ENCODE measurements at places on chromosomes 12 and 14.

DNA sequence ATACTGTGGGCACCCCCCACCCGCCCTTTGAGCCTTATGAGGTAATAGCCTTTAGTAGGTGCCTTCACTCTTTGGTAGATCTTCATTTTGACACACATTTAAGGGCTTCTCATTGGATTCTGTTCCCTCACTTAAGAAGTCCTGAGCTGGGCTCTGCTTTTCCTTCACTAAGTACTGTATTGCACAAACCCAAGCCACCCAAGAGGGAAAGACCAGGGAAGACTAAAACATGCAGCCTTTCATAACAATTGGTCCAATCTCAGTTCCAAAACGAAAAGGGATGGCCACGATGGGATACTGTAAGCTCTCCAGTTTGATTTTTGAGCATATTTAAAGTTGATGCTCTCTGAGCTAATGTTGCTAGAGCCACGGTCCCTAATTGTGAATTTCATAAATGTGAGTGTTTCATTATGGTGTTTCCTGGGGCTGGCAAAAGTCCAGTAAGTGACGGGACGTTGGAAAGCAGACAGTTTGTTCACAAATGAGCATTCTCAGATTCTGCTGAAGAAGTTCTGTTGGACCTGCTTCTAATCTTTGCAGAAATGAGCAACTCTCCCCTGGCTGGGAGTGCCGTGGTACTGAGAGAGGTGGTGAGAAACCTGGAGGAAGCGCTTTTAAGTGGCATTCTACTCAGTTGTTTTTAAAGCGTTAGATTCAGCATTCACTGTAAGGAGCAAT is 9.4 kb downstream of the SSPN start:
- DNase-seq: no peak

- DNase-seq: no peak
These were observed 27.9 kb downstream of the STYK1 start for GRCh38 chr12:10645910-10646309.

DNA sequence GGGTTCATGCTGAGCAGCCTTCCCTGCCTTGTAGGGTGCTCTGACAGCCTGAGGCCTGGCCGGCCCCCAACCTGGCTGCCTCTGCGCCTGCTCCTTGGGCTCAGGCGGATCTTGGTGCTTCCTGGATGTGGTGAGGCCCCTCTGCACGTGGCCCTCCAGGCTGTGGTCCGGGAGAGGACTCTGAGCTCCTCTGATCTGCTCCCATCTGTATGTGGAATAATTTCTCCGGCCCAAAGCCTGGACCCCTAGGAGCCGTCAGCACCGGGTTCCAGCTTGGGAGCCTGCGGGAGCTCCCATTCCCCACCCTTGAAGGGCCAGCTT is 21.3 kb upstream of the EIF2B2 start:
- DNase-seq: no peak

GRCh38 chr14:50985124-50985858 is 41.0 kb upstream of the PYGL start:
- DNase-seq: no peak

- DNase-seq: no peak
These were observed 21.5 kb upstream of the ANO2 start for GRCh38 chr12:5966486-5967095.

DNA sequence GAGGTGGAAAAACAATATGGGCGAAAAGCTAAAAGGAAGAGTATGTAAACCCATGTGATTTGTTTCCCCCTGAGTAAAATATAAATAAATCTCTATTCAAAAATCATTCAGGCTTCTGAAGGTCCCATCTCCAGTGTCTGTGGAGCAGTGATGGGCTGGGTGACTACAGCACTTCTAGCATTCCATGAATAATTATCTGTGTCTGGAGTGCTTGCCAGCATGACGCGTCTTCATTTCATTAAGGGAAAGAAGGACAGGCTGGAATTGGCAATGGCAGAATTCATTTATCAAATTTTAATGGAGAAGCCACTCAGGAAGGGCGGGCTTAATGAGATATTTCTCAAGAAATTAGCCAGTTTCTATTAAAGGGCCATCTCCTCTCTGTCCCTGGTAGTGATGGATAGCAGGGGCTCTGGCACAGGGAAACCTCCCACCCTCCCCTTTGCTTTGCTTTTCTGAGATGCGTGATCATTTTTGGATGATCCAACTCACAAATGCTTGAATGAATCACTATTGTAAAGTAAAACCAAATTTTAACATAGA is 916.3 kb upstream of the SEL1L start:
- DNase-seq: no peak

DNA sequence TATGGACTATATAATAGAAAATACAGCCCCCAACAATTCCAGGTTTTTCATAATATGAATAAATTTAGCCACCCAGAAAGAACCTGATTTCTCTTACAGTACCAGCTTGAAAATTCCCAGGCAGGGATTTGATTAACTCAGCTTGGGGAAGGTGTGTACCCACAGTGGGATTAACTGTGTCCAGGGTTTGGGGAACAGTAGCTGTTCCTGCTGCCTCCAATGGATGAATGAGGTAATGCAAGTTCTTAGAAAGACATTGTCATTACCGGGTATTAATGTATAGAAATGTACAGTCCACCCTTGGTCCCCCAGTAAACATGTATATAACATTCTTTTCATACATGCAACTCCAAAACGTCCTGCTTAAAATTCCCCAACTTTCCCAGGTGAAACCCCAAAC is 115.6 kb downstream of the LRIG3 start:
- no peak for DNase-seq

DNA sequence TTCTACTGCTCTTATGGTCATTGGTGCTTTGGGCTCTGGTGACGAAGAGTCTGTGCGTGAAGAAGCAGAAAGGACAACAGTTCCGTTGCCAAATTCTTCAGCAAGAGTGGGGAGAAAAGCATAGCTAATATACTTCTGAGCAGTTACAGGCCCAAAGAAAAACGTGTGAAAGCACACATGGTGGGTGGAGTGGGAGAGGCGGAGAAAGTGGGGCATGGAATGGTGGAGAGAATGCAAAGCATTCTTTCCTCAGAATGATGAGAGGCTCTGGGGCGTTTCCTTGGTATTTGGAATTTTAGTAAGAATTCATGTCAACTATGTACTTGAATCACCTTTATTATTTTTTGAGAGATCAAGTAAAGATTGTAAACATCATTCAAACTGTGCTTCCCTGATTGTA is 396.1 kb downstream of the NAV3 start:
- DNase-seq: no peak

DNA sequence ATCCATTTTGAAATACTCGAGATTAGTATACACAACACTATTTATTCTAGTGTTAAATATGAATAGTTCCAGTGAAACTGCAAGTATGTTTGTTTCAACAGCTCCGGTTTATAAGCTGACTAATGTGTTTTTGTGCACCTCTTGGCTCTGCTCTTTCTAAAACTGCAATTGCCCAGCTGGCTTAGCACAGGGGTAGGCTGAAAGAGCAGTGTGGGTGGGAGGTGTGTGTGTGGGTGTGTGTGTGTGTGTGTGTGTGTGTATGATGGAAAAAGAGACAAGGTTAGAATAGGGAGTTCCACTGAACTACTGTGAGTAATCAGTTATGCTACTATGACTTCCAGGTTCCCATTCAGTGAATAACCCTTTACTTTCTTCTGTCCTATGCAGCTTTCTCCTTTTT is 37.8 kb upstream of the DDHD1 start:
- DNase-seq: no peak

DNA sequence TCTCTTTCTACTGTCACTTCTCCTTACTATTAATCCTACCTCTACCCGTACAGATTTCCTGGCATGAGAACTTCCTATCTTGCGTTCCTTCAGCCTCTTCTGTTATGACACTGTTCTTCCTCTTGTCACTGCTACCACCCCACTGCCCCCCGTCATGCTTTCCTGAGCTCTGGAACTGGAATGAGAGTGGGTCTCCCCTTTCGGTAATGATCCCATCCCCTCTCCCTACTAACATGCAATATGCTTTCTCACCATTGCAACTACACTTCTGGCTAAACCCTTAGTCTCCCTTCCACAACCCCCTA is 4.9 kb upstream of the AP1G2 start:
- DNase-seq: no peak

- DNase-seq: no peak
These were observed 82.9 kb upstream of the MAP1LC3B2 start for GRCh38 chr12:116476227-116476822.

DNA sequence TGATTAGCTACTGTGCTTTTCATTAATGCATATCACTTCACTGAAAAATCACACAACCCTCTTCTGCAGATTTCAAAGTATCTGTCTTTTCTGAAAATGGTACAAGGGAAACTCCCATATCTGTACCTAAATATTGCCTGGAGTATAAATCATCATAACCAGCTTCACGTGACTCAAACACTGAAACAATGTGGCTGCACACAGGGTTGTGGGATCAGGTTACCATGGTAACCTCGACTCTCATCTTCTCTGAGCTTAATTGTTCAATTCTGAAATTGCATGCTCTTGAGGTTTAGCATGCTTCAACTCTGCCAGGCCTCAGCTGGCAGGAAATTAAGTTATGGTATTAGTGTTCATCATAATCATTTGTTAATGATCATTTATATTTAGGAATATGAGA is 77.5 kb upstream of the CPSF6 start:
- DNase-seq: peak; percentile 58

DNA sequence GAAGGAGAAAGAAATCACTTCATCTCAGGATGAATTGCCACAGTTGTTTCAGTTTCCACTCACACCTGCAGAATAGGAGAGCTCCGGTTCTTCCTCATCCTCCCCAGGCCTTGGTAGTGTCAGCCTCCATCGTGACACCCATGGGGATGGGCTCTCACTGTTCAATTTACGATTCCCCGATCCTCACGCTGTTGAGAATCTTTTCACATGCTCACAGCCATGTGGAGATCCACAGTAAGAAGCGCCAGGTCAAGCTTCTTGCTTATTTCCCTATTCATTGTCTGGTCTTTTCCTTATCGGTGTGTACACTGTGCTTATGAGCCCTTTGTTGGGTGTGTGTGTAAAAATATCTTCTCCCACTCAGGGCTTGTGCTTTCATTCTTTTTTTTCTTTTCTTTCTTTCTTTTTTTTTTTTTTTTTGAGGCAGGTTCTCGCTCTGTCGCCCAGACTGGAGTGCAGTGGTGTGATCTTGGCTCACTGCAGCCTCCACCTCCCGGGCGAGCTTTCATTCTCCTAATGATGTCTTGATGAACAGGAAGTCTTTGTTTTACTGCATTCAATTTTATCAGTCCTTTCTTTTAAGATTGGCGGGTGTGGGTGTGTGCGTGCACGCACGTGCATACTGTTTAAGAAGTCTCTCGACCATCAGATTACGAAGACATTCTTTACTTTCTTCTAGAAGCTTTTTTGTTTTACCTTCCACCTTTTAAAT is 21.5 kb downstream of the RIN3 start:
- peak; percentile 51 for DNase-seq

DNA sequence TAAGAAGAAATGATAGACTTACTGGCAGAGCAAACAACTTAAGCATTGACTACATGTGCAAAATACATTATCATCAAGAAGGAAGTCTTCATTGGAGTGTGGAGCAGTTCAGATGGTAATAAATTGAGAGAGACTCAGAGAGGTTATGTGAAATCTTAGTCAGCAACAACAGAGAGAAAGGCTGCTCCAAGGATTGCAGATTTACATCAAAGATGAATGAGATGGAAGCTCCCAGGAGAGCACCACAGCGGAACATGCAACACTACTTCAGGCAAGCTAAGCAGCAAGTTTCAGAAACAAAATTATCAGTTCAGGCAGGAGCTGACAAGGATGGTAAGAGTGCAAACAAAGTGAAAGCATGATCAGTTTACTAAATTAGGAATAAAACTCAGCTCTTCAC is 882.3 kb downstream of the LRFN5 start:
- no peak for DNase-seq

- DNase-seq: no peak
These were observed 2.5 kb upstream of the CFAP251 start for GRCh38 chr12:121915841-121916321.

DNA sequence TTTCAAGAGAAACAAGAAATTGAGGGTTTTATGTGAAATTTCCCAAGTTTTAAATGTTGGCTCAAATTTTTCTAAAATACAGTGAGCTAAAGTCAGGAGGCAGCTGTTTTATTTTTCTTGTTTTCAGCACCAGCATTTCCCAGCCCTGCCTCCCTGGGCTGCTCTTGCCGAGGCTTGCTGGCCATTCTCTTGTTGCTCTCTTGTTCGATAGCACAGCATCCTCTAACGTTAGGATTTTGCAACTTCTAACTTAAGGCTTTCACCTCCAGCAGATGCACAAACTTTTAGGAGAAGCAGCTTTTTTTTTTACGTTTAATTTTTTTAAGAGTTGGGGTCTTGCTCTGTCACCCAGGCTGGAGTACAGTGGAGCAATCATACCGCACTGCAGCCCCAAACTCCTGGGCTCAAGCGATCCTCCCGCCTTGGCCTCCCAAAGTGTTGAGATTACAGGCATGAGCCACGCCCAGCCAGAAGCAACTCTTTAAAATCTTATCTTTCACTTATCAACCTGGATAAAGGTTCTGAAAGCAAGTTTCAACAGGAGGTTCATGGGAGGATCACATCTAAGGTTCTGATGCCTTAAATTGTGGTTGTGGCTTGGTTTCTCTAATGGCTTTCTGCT is 40.2 kb downstream of the B4GALNT3 start:
- no peak for DNase-seq

DNA sequence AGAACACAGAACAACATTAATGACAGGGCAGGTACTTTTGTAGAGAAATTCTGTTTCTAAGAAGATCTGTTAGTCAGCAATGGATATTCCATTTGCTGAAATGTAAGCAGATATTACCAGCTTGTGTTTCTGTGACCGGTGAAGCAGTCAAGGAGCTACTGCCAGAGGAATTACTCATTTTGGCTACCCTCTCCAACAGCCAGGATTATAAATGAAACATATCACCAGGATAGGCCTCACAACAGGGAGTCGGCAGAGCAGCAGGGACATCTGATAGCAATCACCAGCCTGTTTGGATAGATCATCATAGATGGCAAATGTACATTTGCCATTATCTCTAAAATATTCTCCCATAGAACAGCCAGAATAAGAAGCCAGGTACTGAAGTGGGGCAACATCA is 440.7 kb downstream of the KCNH5 start:
- no peak for DNase-seq

- DNase-seq: no peak
These were observed 59.0 kb downstream of the FERMT2 start for GRCh38 chr14:52891800-52892199.

DNA sequence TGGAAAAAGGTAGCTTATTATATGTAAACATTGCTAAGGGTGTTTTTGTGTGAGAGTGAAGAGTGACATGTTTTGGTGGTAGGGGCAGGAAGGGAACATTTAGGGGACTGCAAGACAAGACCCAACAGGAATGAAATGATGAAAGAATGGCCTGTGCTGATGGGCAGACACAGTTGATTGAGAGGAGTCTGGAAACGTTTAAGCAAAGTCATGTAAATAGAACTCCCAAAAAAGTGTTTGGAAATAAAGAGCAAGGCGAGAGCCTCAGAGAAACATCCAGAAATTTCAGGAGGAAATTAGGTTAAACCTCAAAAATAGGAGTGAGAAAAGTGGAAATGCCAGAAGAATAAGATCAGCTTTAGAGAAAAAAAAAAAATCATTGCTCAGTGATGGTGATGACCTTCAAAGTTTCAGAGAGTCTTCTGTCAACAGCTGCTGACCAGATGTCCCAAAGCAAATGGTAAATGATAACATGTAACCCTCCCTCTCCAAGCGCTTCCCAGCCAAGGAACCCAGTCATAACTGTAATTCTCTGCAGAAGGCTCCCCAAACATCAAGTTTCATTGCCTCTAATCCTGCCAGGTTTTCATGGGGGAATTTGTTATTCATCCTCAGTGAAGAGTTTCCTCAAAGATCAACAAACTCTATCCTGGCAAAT is 223.2 kb upstream of the FAR2 start:
- DNase-seq: no peak
